ENCODE measurements at places on chromosomes 1 and 21. TPM values are rescaled to one million over a fixed set of nuclear protein-coding genes. Genes with fewer than 3 reads are reported as not detected.

The KRTAP20-3 gene
- polyA plus RNA-seq = not detected

The C4BPA gene
- not detected for polyA plus RNA-seq

The ANGPTL3 gene
- not detected for polyA plus RNA-seq

The MTHFR gene
- polyA plus RNA-seq = 6.5 TPM

The OR2AK2 gene
- polyA plus RNA-seq = not detected

The MARK1 gene
- polyA plus RNA-seq = 0.18 TPM

The LIPI gene
- not detected for polyA plus RNA-seq

The CD1E gene
- not detected for polyA plus RNA-seq

The FMO3 gene
- polyA plus RNA-seq = not detected

The CD244 gene
- not detected for polyA plus RNA-seq

The GNAT2 gene
- polyA plus RNA-seq = 0.32 TPM
